ENCODE measurements at places on chromosomes 12 and 14.

GRCh38 chr12:66482351-66483203, 180.3 kb downstream of the HELB start:
- H3K36me3 ChIP-seq = no peaks in the 10 kb centered on the region
- H3K27ac ChIP-seq = no peak overlapping the region
- no peaks in the 10 kb centered on the region for H3K27me3 ChIP-seq
- no peak for DNase-seq
- H3K4me1 ChIP-seq = no peaks in the 10 kb centered on the region

DNA sequence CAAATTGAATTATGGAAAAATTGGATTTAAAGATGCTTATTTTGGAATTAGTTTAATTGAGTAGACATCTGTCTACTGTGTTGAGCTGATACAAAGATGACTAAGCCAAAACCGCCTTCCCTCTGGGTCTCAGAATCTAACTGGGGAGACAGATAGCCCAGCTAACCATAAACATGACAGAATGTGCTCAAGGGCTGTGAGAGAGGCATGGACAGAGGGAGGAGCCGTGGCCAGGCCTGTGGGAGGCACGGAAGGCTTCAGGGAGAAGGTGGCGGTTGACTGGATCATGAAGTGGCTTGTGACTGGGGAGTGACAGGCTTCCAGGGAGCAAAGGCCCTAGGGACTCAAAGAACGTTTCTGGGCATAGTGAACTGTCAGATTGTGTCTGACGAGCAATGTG, 74.6 kb downstream of the DACT1 start:
- H3K27ac ChIP-seq = no peak overlapping the region
- H3K4me3 ChIP-seq = no peak overlapping the region
- peaks cover 2% of the 10 kb centered on the region for H3K4me1 ChIP-seq
- H3K36me3 ChIP-seq = no peaks in the 10 kb centered on the region
- no peak for DNase-seq
- peaks cover 29% of the 10 kb centered on the region for H3K27me3 ChIP-seq

- peaks cover 13% of the 10 kb centered on the region for H3K36me3 ChIP-seq
- H3K4me1 ChIP-seq = peaks cover 4% of the 10 kb centered on the region
- no peak overlapping the region for H3K27ac ChIP-seq
- H3K4me3 ChIP-seq = no peak overlapping the region
Observed at GRCh38 chr14:70563869-70564268, 29.1 kb upstream of the ADAM20 start.

- no peak overlapping the region for H3K27ac ChIP-seq
- H3K4me3 ChIP-seq = no peak overlapping the region
- H3K36me3 ChIP-seq = no peaks in the 10 kb centered on the region
- no peak for DNase-seq
Observed at GRCh38 chr14:23449314-23449713, 13.9 kb upstream of the MYH7 start.

- peaks cover 12% of the 10 kb centered on the region for H3K27me3 ChIP-seq
- no peak overlapping the region for H3K27ac ChIP-seq
- H3K4me3 ChIP-seq = no peak overlapping the region
- DNase-seq = no peak
- H3K36me3 ChIP-seq = no peaks in the 10 kb centered on the region
Observed at GRCh38 chr12:106918746-106919145, 37.0 kb upstream of the TMEM263 start.

DNA sequence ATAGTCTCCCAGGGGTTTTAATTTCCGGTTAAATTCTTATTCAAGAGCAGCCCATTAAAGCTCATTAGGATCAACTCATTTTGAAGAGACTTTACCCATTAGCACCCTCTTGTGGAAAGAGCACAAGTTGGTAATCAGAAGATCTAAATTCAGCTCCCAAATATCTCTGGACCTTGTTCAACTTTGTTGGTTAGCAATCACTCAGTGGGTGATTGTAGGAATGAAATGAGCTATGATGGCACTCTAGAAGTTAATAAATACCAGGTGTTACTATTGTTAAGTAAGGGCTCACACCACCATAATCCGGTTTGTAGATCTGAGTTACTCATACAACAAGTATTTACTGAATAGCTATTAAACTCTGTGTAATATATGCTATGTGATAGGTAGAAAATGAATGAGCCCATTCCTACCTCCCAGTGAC, 42.9 kb downstream of the TRIP11 start:
- H3K4me1 ChIP-seq = peaks cover 26% of the 10 kb centered on the region
- H3K27me3 ChIP-seq = no peaks in the 10 kb centered on the region
- H3K36me3 ChIP-seq = peaks cover 2% of the 10 kb centered on the region
- peak overlapping the region; percentile 78 for H3K27ac ChIP-seq
- no peak overlapping the region for H3K4me3 ChIP-seq

- no peak overlapping the region for H3K27ac ChIP-seq
- H3K27me3 ChIP-seq = no peaks in the 10 kb centered on the region
- no peak for DNase-seq
Observed at GRCh38 chr14:67917006-67917405, 97.4 kb downstream of the RAD51B start.

- H3K27me3 ChIP-seq = no peaks in the 10 kb centered on the region
- no peaks in the 10 kb centered on the region for H3K36me3 ChIP-seq
- H3K27ac ChIP-seq = no peak overlapping the region
- no peak overlapping the region for H3K4me3 ChIP-seq
- no peak for DNase-seq
Observed at GRCh38 chr14:72717220-72717619, 176.7 kb downstream of the DPF3 start.

- DNase-seq = no peak
- peaks cover 2% of the 10 kb centered on the region for H3K4me1 ChIP-seq
- H3K27ac ChIP-seq = no peak overlapping the region
- peaks cover 8% of the 10 kb centered on the region for H3K36me3 ChIP-seq
Observed at GRCh38 chr14:102487204-102487577, 22.4 kb downstream of the ANKRD9 start.

GRCh38 chr12:128258866-128259555, 8.0 kb upstream of the TMEM132C start:
- H3K27ac ChIP-seq = no peak overlapping the region
- no peaks in the 10 kb centered on the region for H3K4me1 ChIP-seq
- H3K4me3 ChIP-seq = no peak overlapping the region
- no peaks in the 10 kb centered on the region for H3K27me3 ChIP-seq
